ENCODE measurements at places on chromosomes 13 and 19. TPM values are rescaled to one million over a fixed set of nuclear protein-coding genes. Genes with fewer than 3 reads are reported as not detected.
A peak's percentile ranks its signal among the peaks of the same experiment; 100 is the strongest.

DNA sequence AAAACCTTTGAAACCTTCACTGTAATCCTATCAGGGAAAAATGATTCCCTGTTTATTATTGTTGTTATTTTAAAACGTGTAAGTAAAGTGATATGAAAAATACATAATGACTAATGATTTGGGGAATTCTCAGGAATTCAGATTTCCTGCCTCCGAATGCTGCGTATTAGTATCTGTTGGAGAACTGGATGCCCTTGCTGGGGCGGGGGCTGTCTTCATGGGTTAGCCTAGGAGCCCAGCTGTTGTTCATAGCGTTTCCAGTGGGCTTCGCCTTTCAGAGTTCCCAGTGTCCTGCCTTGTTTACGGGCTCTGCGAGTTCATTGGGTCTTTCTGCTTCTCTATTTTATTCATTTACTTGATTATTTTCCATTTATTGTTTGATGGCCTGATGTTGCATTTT lies 18.4 kb downstream of the NAXD start:
- no peak for DNase-seq

DNA sequence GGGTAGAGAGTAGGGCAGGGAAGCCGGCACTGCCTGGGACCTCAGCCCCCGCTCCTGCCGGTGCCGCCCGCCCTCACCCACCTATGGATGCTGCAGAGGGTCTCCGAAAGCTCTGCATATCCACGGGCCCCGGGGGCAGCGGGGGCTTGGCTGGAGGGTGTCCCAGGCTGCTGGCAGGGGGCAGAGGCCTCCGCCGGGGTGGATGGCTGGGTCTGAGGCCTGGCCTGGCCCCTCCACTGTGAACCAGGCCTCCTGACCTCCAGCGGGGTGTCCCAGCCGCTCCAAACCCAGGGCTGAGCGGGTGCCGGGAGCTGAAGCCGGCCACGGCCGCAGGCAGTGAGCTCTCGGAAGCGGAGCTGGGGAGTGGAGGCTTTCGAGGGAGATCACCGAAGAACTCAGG lies 4.1 kb downstream of the PRAM1 start:
- DNase-seq: no peak

ZNF765 gene
- 8.9 TPM for total RNA-seq

- no peak for DNase-seq
These were observed 262.8 kb downstream of the FOXO1 start for GRCh38 chr13:40403509-40404241.

DNA sequence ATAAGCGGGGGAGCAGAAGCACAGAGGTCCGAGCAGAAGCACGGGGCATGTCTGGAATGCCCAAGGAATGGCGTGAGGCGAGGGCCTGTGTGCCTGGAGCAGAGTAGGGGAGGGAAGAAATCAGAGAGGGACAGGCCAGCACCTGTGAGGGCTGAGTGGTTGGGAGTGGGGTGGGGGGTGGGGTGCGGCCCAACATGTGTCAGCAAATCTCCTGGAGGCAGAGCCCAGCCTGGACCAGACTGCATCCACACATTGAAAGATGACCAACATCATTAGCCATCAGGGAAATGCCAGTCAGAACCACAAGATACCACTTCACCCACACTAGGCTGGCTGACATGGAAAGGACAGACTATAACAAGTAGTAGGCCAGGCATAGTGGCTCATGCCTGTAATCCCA lies 11.2 kb downstream of the CLASRP start:
- no peak for DNase-seq

DNA sequence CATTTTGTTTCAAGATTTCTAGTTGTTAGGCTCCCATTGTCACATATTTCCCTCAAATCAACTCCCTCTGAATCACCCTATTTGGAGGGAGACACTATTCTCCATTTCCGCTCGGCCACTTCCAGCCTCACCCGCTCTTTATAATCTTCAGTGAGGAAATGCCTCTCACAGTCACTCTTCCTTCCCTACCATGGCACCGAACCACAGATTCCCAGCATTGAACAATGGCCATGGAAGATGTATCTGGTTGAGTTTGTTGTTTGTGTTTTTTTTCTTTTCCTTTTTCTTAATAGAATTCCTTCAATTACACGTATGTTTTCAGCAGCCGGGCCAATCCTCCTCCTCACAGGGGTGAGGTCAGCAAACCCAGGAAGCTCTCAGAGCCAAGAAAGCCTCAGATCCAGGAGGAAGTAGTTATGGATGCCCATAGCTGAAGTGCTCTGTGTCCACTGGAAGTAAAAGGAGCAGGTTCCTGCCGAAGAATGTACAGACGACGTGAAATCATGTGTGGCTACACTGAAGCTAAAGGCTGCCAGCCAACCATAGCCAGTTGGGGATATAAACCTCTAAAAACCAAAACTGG lies 472.1 kb downstream of the FOXO1 start:
- DNase-seq: no peak

DNA sequence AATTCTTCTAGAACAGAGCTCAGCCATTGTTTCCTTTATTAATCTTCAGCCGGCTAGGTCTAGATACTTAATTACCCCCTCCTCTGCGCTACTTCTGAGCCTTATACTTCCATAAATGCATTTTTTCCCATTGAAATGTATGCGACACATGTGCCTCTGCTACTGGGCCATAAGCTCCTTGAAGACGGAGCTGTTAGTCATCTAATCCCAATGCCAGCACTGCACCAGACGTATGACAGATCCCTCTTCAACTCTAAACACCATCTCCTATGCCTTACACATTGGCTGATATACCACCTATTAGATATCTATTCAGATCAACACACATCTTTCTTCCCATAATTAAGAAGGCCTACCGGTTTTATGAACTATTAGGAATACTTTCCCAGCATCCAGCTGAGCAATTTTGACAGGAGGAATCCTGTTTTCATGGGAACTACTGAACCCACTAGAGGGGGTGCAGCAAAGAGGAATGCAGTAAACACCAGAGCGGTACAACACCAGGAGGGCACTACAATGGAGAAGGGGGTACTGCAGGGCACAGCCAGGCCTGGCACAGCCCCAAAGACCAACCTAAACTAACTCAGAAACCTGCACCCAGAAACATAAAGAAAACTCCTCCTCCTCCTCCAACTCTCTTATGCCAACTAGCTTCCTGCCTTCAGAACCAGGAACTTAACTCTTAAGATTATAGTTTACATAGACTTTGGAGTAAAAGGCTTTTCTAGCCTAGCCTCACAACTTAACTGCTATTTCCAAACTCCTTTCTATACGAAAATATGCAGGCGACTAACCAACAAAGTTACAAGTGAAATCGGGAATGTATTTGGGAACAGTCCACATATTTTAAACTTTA lies 18.7 kb downstream of the STK24 start:
- DNase-seq: peak; percentile 65

DNA sequence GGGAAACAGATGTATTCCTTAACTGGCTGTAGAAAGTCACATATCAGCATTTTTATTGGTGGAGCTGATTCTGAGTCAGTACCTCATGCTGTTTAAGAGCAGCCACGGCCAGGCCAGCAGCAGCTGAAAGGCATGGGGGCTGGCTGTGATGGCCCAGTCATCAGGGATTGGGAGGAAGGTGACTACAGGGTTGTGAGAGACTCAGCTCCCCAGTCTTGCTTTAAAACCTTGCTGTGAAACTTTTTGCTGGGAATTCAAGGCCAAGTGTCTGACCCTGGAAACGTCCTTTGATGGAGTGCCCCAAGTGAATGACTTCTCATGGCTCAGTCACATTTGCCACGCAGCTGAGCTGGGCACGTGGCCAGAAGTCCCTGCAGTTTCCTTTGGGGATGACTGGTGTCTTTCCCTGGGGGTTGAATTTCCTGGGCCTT lies 39.1 kb upstream of the RNF113B start:
- peak; percentile 87 for DNase-seq

DNA sequence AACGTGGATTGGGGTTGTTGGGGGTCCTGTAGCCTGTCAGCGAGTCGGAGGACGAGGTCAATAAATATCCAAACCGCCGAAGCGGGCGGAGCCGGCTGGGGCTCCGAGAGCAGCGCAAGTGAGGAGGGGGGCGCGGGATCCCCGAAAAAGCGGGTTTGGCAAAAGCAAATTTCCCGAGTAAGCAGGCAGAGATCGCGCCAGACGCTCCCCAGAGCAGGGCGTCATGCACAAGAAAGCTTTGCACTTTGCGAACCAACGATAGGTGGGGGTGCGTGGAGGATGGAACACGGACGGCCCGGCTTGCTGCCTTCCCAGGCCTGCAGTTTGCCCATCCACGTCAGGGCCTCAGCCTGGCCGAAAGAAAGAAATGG lies 754 bp upstream of the SIX5 start:
- no peak for DNase-seq

FFAR3 gene
- total RNA-seq: not detected

DNA sequence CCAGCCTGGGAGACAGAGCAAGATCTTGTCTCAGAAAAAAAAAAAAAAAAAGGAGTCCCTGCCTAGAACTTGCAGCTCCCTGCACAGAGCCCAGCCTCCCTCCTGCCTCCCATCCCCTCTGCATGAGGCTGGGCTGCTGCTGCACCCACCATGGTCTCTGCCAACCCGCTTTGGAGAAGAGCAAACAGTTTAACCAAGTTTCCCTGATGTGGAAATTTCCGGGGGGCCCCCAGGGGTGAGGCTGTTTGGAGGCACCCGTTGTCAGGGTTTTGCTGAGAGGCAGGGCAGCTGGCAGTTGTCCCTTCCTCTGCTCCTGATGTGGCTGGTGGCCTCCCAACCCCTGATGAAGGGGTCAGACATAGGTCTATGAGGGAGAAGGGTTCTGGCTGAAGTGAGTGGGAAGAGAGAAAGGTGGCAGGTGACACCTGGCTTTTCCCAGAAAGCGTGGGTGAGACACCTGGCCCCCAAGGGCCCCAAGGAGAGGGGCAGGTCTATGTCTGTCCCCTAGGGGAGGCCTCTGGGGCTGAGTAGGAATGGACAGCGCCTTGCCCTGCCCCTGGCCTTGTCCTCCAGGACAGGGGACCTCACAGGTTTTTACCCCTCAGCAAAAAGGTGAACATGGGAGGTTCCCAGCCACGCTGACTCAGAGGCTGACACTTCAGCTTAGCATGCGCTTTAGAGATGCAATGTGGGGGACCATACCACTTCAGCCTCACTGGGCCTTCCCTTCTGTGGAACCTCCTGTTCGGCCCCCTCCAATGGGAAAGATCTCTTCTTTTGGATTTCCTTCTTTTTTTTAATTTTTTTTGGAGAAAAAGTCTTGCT lies 5.5 kb downstream of the LRP3 start:
- DNase-seq: no peak

- DNase-seq: peak; percentile 9
These were observed 289.4 kb upstream of the MIR17HG start for GRCh38 chr13:91058066-91058465.

- DNase-seq: no peak
These were observed 12.3 kb downstream of the LATS2 start for GRCh38 chr13:21048901-21049698.

OVOL3 gene
- total RNA-seq: not detected

DNA sequence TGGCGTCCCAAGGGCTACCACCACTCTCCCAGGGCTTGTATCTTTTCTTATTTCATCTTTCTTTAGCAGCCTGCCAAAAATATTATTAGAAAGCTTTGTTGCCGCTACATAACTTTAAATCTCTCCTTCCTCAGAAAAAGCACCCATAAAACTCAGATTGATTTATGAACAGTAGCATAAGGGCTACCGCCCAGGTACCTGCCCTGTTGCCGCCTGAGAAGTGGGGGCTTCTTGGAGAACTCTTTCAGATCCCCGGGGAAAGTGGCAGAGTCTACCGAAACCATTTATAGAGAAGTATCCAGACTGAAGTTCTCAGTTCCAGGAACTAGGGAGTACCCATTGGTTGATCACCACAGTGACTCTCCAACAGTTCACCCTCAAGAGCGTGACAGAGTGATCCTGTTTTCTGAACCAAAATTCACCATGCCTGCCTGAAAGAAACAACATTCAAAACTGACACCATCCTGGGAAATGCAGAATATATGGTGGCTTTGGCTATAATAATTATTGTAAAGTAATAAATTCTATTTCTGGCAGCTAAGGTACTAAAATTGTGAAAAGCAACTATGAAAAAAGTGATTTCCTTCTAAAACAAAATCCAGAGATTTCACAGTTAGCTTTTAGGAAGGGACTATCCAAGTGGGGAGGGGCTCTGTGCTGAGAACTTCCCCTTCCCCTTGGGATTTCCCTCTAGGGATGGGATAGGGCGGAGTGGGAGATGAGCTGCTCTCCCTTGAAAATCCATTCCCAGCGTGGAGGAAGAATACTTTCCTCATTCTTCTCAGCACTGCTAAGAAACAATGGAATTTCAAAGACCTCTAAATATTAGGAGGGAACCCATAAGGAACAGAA lies 877 bp upstream of the N4BP2L1 start:
- no peak for DNase-seq

DNA sequence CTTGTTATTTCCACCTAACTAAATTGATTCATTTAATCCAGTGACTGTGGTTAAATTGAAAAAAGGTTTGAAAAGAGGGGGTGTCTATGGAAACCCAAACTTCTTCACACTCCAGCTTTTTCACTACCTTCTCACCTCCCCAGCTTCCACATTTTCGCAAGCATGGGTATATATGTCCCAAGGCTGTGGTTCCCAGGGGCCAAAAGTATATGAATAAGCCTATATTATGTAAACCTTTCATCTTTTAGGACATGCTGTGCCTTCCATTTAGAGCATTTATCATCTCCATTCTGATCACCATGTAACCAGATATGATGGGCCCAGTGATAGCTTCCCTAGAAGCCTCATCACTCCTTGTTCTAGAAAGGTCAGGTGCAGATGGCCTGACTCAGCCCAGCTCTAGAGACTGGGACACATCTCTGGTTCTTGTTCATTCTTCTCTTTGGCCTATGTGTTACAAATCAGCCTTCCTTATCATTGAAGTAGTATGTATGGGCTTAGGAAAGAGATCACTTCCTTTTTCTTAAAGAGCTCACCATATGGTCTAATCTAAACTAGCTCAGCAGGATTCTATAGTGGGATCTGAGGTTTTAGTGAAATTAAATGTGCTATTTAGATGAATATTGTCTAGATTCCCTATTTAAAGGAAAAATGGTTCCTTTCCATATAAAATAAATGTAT lies 19.5 kb upstream of the ARL11 start:
- DNase-seq: no peak

NCAN gene
- not detected for total RNA-seq

- no peak for DNase-seq
These were observed 23.1 kb downstream of the LYL1 start for GRCh38 chr19:13079542-13079986.

DNA sequence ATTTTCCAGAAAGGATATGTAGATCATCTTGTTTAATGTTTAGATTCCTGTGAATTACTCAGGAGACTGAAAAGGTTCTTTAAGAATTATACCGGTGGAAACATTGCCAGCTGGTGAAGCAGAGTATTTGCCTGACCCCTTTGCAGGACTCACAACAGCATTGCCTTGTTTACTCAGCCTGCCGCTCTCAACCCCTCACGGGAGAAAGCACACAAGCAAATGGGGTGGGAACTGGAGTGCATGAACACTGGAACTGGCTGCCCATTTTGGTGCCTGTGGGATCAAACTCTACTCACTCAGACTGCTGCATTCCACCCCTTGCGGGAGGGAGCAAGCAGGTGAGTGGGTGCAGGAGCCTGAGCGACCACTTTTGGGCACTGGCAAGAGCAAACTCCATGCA lies 804.7 kb upstream of the SLITRK1 start:
- no peak for DNase-seq

SPINT2 gene
- 171 TPM for total RNA-seq

DNA sequence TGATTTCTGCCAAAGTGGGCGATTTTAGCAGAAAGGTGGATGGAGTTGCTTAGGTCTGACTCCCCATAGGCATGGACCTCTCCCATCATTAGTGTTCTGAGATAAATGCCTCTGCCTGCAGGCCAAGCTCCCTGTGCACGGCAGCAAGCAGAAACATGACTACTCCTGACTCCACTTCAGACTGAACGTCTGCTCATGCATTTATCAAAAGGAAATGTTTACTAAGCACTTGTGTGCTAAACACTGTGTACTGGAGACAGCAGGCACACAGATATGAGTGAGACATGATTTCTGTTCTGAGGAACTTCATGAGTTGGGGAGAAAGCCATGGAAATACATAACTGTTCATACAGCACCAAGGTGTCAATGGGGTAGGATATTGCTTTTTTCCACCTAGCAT lies 149.6 kb downstream of the MIPEP start:
- DNase-seq: no peak

All from astrocyte (in vitro differentiated cells and primary cell).